ENCODE measurements at places on chromosomes 7 and 10.

DNA sequence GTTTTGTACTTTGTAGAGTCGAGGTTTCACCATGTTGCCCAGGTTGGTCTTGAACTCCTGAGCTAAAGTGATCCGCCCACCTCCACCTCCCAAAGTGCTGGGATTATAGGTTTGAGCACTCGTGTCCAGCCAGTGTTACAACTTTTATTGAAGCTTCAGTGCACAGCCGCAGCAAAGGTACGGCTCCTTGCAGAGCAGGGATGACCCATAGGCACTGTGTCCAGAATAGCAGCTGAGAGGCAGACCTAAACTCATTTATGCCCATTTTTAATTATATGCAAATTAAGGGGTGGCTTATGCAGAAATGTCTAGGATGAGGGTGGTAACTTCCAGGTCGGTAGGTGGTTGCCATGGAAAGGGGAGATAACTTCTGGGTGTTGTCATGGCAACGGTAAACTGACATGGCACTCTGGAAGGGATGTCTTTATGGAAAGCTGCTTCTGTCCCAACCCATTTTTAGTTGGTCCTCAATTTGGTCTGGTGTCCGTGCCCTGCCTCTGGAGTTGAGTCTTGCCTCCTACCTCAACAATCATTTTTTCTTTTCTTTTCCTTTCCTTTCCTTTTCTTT is 22.7 kb downstream of the NYAP1 start:
- DNase-seq, result no peak

- DNase-seq, result no peak
Observed at GRCh38 chr7:70704831-70705346, 427.1 kb upstream of the GALNT17 start.

- DNase-seq, result no peak
Observed at GRCh38 chr10:129548600-129548999, 81.6 kb downstream of the MGMT start.

DNA sequence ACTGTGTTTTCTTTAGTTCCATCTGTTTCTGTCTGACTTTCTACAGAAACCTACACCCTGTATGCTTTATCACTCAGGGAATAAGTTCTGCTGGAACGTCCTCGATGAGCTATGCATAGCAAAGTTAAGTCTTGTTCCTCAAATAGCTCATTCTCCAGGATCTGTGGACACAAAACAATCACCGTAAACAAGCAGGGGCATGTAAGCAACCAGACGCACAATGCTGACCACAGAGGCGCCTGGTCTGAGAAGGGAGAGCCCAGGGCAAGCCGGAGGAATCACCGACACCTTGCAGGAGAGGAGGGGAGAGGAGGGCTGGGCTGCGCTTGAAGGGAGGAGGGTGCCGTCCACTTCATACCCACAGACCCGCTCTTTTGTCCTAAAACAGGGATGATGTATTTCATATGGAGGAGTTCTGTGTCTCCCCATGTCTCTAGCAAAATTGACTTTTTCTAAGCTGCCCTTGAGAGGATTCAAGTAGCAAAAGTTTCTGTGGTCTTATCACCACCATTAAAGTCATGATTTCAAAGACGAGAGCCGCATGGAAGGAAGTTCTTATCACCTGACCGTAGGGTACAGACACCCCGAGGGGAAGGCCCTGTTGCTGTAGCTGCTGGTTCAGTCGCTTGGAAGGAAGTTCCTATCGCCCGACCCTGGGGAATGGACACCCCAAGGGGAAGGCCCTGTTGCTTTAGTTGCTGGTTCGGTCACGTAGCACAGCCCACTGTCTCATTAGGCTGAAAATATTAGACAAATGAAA is 14.3 kb downstream of the CALML3 start:
- no peak for DNase-seq

DNA sequence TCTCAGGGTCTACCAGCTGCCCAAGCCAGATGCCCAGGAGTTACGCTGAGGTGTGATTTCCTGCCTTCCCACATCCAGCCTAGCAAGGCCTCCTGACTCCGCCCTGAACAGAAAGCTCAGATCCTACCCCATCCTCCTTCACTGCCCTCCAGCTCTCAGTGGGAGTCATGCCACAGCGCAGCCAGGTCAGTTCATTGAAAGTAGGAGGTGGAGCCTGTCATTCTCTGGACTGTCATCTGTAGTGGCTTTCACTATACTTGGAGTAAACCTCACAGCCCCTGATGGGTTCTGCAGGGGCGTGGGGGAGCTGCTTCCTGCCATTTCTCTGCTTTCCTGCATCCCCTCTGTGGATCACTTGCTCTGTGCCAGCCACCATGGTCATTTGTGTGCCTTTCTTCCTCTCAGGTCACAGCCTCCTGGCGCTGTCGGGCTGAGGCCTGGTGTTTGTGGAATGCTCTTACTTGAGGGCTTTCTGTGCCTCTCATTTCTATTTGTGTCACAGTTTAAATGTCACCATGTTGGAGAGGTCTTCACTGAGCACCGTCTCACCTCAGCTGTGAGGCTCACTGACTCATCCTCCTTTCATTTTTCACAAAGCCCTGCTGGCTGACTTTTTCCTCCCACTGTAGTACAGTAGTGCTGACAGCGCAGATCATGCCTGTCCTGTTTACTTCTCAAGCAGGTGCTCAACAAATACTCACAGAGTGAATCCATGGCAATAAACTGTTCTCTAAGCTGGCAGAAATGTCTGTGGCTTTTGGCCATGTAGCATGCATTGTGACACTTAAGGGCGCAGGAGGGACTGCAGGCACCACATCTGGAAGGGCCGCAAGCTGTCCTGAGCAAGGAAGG is 61.0 kb upstream of the TMEM248 start:
- no peak for DNase-seq
